Activated T-helper 1 cell treated with anti-CD3 and anti-CD28 coated beads, Interleukin-2, amount 50 U/mL, for 16 hours (primary cell): ENCODE measurements at places on chromosomes 16 and 17.

- DNase-seq: no peak
Observed at GRCh38 chr17:61584866-61585265, 6.2 kb downstream of the NACA2 start.

DNA sequence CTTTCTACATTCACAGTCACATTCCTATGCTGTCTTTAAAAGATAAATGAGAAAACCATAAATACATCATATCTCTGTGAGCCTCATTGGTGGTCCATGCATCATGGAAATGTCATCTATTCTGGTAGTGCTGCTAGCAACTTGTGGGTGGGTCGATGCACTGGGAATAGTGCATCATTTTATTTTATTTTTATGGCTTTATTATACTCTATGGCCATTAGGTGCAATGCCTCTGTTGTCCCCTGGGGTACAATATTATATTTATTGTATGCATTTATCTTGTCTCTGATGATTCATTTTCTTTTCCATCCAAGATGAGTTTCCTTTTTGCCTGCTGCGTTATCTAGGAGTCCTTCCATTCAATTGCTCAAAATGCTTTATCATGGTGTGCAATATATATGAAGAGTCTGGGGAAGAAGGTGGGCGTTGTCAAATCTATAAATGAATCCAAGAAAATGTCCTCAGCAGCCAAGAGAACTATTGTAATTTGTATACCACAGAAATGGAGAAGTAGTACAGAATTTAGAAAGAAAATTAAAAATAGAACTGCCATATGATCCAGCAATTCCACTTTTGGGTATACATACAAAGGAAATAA lies 324.0 kb downstream of the KCNJ2 start:
- DNase-seq: no peak

- no peak for DNase-seq
Observed at GRCh38 chr16:5010576-5011329, 23.0 kb downstream of the NAGPA start.

GRCh38 chr17:47956791-47957590 lies 692 bp downstream of the PRR15L start:
- no peak for DNase-seq

DNA sequence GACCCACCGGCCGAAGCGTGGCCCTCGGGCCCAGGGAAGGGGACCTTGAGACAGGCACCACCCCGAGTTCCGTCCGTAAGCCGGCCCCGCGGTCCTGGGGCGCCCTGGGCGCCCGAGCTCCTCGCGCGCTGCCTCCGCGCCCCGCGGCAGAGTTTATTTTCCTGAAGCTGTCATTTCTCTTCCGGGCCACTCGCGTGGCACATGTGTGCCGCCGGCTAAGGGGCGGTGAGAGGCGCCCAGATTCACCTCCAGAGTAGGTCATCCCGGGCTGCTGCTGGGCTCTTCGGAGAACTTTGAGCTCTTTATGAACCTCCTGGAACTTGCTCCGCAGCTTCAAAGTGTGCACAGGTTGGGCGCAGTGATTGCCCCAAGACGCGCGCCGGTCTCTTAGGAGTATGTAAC lies 489 bp downstream of the ZC3H18 start:
- no peak for DNase-seq

DNA sequence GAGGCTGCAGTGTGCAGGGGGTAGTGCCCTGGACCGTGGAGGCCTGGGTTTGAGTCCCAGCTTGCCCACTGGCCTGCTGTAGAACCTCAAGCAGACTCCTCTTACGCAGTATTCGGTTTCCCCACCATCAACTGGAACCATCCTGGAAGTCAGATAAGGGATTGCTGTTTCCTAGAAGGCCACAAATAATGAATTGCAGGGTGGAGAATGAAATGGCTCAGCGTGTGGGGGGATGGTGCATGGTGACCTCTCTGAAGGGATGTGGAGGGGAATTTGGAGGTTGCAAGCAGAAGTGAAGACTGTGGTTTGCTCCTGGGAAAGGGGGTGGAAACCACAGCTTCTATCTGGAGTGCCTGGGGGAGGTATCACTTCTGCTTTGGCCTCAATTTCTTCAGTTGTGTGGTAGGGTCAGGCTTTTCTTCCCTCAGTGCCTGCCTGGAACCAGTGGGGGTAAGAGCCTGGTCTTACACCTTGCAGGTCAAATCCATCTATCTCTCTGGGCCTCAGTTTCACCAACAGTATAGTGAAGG lies 1.7 kb downstream of the ADGRG5 start:
- no peak for DNase-seq

- DNase-seq: no peak
Observed at GRCh38 chr16:12411516-12411915, 392.2 kb downstream of the CPPED1 start.

- no peak for DNase-seq
Observed at GRCh38 chr17:50062293-50063243, 6.7 kb downstream of the ITGA3 start.

- no peak for DNase-seq
Observed at GRCh38 chr16:88662222-88662842, 559 bp downstream of the MVD start.

GRCh38 chr17:41315204-41315794 lies at the start of gene KRTAP17-1:
KRTAP17-1 (minus strand) TSS chr17:41315710; CDS start chr17:41315650, 60 bp downstream.
- no peak for DNase-seq

GRCh38 chr16:8375232-8375587 lies 215.1 kb downstream of the TMEM114 start:
- no peak for DNase-seq

GRCh38 chr17:62009220-62009619 lies 55.9 kb downstream of the MED13 start:
- DNase-seq: no peak

- DNase-seq: no peak
Observed at GRCh38 chr16:22672830-22673210, 141.1 kb upstream of the HS3ST2 start.

DNA sequence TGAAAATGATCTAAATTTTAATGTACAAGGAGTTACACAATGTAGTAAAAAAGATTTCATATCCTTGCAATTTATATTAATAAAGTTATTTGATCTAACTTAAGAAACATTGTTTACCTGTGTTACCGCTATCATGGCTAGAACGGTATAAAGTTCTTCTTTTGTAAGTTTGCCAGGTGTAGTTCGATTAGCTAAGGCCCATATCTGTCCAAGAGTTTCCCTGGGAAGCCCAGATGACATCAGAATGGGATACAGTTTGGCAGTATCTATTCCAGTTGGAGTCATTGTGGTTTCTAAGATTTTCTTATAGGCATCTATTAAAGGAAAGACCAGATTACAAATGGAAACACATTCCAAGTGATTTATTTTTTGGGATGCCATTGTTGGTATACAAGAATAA lies 37.5 kb downstream of the SYNRG start:
- DNase-seq: no peak

- DNase-seq: no peak
Observed at GRCh38 chr17:58452738-58453137, 35.4 kb upstream of the RNF43 start.

DNA sequence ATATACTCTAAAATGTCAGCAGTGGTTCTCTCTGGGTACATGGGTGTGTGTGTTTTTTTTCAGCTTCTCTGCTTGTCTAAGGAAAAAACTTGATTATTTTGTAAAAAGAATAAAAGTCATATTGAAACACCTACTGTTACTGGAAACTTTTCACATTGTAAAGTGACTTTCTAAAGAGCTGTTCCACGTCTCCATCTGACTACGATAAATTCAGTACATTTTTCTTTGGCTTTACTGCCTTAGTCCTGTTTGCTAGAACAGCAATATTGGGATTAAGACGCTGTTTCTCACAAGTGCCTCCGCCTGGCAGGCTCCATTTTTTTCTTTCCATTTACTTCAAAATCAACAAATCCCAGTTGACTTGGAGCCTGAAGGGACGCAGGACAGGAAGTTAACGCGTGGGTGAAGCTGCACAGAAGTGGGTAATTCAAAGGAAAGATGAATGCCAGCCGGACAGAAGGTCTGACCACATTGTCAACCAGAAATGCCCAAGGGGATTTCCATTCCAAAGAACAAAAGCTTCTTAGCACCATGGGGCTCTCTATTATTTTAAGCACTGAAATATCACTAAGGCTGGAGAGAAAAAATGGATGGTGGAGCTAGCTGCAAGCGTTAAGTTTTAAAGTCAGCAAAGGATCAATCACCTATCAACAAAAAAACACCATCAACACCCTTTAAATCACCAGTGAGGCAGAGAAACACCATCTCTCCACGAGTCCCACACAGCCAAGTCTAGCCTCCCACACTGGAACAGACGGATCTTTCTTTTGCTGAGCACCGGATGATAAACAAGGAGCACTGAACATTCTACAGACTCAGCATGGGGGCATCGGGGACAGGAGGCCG lies 8.4 kb downstream of the GLOD4 start:
- DNase-seq: no peak

GRCh38 chr17:82802075-82802780 lies 37.6 kb downstream of the ZNF750 start:
- DNase-seq: no peak

DNA sequence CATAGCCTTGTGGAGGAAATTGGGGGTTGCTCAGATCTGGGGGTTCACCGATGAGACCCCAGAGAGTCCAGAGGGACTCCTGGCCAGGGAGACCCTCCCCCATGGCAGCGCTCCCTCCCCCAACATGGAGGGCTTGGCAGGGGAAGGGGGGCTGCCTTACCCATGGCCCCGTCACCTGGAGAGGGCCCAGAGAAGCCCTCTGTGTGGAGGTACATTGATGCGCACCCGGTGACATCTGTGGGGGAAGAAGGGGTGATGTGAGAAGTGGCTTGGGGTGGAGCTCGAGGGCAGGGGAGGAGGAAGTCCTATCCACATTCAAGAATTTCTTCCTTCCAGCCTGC lies 16.2 kb downstream of the ETV4 start:
- DNase-seq: no peak

DNA sequence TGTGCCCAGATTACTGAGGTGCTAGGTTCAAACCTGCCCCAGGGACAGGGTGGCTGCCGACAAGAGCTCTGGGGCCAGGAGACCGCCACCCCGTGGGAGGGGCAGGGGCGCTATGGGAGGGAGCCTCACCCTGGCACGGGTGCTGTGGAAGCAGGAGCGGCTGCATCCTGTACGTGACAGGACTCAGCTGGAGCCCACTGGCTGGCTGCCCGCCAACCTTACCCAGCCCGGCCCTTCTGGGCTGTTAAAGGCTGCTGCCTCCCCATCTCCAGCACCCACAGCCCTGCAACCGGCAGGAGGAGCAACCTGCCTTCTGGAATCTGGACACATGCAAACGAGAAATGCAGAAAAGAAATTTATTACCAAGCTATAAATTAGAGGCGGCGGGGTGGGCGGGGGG lies 11.2 kb downstream of the PAM16 start:
- no peak for DNase-seq

DNA sequence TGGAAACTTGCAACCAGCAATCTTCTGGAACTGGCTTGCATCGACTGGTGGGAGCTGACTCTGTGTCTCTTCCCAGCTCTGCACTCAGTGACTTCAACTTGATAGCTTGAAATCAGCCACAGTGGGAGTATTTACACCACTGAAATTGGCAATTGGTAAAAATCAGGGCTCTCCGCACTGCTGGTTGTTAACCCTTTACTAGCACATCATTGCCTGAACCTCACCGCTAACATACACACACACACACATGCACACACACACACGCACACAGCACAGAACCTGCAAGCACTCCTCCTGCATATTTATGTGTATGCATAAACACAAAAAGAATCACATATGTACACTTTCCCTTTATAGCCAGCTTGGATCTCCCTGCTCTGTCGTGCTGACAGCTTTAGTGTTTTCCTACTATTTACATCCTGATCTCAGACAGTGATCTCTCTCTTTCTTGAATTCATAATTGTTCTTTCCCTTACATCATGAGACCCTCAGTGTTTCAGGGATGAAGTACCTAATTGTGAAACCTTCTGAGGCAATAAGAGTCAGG lies 7.9 kb upstream of the TMIGD1 start:
- DNase-seq: no peak
